Fibroblast of skin of back (primary cell): ENCODE measurements at places on chromosomes 7 and 10.

DNA sequence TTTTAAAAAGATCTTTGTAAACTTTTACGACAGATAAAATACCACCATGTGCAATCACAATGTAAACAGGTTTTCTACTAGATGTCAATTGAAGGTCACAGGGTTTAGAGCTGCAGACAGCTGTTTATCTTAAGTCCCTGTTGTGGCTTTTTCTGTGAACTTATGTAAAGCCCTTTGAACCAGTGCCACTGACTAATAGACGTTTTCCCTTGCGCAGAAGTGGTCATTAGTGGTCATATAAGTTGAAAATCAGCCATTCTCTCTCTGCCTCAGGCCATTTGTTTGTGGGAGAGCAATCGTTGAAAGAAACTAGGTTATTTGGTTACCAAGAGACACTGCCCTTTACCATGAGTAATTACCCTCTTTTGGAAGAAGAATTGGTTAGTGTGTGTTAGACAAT lies 23.9 kb downstream of the CACNB2 start:
- DNase-seq, result no peak

- no peak for DNase-seq
Observed at GRCh38 chr7:107944411-107945169, 53.6 kb downstream of the DLD start.

DNA sequence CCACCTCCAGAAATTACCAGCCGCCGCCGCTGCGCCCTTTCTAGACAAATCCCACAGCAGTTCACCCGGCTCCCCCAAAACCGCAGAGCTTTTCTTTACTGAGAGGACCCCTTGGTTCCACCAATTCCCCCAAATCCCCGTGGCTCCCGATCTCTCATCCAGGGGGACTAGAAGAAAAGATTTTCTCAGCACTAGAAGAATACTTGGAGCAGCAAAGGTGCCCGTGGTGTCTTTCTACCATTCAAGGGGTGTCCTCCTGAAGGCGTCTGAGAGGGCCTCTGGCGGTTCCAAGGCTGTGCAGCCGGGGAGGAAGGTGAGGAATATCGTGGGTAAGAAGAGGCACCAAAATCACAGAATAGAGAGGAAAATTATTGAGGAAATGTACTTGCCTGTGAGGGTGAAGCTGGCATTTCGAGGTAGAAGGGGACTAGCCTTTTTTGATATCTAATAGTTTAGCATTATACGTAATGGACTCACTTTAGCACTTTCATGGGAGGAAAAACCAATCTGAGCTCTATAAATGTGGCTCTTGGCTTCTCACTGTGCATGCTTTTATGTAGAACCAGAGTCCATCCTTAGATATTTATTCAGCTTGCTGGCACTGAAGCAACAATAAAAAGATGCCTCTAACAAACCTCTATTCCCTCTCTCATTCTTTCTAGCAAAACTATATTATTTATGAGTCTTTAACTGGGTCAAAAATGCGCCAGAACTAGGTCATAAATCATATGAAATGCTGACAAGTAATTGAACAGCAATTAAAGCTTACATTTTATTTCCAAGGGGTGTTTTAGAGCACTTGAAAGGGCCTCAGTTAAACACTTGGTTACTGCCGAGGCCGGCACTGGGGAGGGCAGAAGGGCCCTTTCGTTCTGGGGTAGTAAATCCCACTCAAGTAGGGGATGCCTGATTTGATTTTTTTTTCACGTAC lies 13.8 kb upstream of the HOXA2 start:
- no peak for DNase-seq

DNA sequence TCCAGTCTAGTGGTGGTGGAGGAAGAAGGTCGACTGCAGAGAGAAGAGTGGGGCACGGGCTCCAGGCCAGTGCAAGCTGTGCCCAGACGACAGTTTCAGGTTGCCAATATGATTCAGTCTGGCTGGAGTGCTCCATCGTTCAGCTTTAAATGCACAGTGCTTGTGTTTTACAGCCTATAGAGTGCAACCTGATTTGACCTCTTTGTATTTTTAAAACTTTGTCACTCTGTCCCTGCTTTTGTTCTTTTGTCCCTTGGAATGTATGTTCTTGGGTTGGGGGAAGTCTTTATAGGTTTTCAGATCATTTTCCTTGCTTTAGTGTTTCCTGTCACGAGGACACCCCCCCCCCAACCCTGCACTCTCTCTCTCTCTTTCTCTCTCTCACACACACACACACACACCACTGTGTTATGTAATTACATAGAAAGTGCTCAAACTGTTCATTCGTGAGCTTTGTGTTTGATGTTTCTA lies 198.0 kb downstream of the CAMK1D start:
- no peak for DNase-seq

DNA sequence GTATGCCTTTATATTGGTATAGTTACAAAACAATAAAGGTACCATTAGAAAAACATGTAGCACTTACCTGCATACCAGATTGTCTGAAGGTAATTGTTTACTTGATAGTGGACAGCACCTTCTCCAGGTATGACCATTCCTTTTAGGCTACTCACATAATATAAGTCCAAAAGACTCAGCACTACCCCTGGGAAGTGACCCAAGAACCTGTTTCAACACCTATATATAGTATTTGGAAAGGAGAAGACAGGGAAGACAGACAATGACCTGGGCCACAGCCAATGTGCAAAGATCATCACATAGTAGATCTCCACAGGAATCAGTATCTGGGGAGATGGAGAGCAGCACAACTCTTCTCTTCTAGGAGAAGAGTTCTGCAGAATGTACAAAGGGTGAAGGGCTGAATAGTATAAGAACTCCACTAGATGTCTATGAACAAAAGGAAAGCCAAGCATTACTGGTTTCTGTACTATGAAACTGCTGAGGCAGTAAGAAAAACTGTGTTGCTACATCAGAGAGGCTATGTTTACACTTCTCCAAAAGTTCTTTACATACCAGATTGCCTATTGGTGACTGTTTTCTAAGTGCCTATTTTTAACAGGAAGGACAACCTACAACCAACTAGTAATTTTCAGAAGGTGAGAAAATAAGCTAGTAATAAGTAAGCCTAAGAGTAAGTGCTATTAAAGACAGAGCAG lies 159.2 kb downstream of the BTAF1 start:
- no peak for DNase-seq

- DNase-seq, result no peak
Observed at GRCh38 chr7:18995270-18995671, 122.2 kb downstream of the TWIST1 start.

GRCh38 chr7:104366390-104366789 lies 38.0 kb downstream of the LHFPL3 start:
- DNase-seq, result no peak

GRCh38 chr7:69651101-69651590 lies 52.9 kb downstream of the AUTS2 start:
- no peak for DNase-seq
